ENCODE measurements at places on chromosomes 2 and 18. TPM values are rescaled to one million over a fixed set of nuclear protein-coding genes. Genes with fewer than 3 reads are reported as not detected.

DNA sequence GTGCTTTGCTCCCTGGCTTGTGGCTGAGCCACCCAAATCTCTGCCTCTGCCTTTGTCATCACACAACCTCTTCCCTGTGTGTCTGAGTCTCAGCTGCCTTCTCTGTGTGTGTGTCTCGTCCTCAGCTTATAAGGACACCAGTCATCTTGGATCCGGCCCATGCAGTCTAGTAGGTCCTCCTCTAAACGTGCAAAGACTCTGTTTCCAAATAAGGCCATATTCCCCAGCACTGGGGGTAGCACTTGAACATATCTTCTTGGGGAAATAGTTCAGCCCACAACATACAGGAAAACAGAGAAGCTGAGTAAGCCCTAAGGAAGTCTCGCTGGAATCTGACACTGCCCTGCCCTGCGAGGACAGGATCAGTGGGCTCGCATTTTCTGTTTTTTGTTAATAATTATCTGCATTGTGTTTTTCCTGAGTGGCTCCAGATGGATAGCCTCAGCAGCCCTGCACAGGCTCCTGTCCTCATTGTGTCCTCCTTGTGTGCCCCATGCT is 42.1 kb downstream of the MTCL1 start:
- H3K27ac ChIP-seq = peak overlapping the region; percentile 75
- DNase-seq = peak; percentile 74
- H3K36me3 ChIP-seq = no peaks in the 10 kb centered on the region
- H3K4me1 ChIP-seq = peaks cover 59% of the 10 kb centered on the region
- no peak overlapping the region for H3K4me3 ChIP-seq

DNA sequence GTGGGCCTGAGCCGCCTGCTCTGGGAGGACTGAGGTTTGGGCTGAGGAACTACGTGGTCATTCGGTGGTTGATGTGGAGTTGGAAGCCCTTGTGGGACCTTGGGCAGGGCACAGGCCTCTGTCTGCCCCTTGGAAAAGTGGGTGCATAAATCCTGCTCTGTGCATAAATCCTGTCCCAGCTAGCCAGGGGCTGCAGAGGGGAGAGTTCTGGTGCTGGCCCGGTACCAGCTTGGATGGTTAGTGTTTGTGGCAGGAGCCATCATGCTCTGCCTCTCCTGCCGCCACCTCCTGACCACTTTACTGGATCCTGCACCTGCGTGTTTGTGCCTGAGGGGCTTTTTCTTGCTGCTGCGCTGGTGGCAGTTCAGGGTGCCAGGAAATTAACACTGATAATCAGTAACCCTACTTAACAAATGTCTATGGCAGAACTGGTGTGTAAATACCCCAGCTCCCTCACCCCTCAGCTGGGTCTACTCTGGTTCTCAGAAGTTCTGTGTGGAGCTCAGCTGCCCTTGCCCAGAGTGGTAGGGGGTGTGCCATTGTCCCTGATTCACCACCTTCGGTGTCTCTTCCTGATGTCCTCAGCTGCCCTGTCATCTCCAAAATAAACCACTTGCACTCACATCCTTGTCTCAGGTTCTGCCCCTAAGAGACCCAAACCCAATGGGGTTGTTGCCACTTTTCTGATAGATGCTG is 156.8 kb downstream of the GLI2 start:
- H3K4me1 ChIP-seq = no peaks in the 10 kb centered on the region
- DNase-seq = no peak
- H3K36me3 ChIP-seq = no peaks in the 10 kb centered on the region
- no peak overlapping the region for H3K27ac ChIP-seq
- H3K4me3 ChIP-seq = no peak overlapping the region

Gene RFX8
- total RNA-seq = 1.00 TPM

Gene POLR1A
- 46.0 TPM for total RNA-seq

Gene NYAP2
- total RNA-seq = not detected

Data from endothelial cell of umbilical vein (primary cell).